ENCODE measurements at places on chromosomes 3 and 15.
A peak's percentile ranks its signal among the peaks of the same experiment; 100 is the strongest.

GRCh38 chr3:9422712-9423424, 25.5 kb downstream of the SETD5 start:
- H3K27me3 ChIP-seq, result no peaks in the 10 kb centered on the region
- no peak overlapping the region for H3K4me3 ChIP-seq
- no peaks in the 10 kb centered on the region for H3K36me3 ChIP-seq

GRCh38 chr3:72810659-72811434, 37.4 kb downstream of the SHQ1 start:
- peaks cover 2% of the 10 kb centered on the region for H3K4me1 ChIP-seq
- DNase-seq, result no peak
- H3K27me3 ChIP-seq, result no peaks in the 10 kb centered on the region
- no peak overlapping the region for H3K4me3 ChIP-seq

DNA sequence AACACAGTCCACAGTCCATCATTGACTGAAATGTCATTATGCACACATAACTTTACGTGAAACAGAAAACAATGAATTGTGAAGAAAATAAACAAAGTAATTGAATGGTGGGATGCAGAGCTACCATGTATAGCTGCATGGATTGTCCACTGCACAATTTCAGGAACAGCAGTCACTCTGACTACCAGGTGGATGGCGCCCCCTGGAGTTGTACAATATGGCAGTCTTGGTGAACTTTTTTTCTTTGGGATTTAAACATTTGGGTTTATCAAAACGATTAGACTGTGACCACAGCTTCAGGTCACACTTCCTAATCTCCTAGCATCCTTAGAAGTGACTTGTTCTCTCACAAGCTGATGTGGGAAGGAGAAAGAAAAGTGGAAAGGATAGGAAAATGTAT, 48.9 kb upstream of the TCF12 start:
- no peak overlapping the region for H3K27ac ChIP-seq
- no peaks in the 10 kb centered on the region for H3K27me3 ChIP-seq
- no peak overlapping the region for H3K4me3 ChIP-seq
- no peaks in the 10 kb centered on the region for H3K36me3 ChIP-seq
- DNase-seq, result no peak

- DNase-seq, result no peak
- peaks cover 3% of the 10 kb centered on the region for H3K27me3 ChIP-seq
- H3K27ac ChIP-seq, result no peak overlapping the region
- H3K36me3 ChIP-seq, result no peaks in the 10 kb centered on the region
- no peaks in the 10 kb centered on the region for H3K4me1 ChIP-seq
- no peak overlapping the region for H3K4me3 ChIP-seq
Observed at GRCh38 chr3:120394347-120394746, 45.2 kb upstream of the LRRC58 start.

GRCh38 chr3:127544192-127544802, 46.2 kb downstream of the TPRA1 start:
- peaks cover 19% of the 10 kb centered on the region for H3K27me3 ChIP-seq
- no peaks in the 10 kb centered on the region for H3K4me1 ChIP-seq
- H3K36me3 ChIP-seq, result no peaks in the 10 kb centered on the region
- no peak overlapping the region for H3K4me3 ChIP-seq
- peak; percentile 58 for DNase-seq

DNA sequence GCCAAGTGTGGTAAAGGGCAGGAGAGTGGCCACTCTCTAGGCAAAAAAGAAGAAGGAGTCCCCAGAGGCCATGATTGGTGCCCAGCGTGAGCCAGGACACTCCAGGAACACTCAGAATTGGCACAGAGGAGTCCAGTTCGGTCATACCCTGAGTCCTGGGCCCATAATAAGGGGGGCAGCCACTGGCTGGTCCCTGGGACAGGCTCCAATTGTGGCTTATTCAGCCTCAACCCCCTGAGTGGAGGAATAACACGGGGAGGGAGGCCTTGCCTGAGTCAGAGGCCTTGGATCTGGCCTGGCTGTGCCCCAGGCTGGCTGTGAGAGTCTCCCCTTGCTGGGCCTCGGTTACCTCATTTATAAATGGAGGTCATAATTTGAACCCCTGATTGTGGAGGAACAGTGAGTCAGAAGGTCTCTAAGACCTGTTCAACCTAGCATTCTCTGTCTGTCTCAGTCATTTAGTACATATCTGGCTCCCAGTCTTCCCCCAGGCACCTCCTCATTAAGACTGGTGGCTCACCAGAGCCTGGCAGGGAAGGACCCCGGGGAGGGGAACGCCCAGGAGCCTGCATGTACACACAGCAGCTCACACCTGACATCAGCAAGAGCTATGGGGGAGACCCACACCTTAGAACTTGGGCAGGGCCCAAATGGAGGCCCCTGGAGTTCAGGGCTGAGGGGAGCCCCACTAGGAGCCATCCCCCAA, 95.9 kb upstream of the ATP2B2 start:
- no peak overlapping the region for H3K27ac ChIP-seq
- DNase-seq, result no peak
- H3K4me1 ChIP-seq, result peaks cover 19% of the 10 kb centered on the region
- peaks cover 59% of the 10 kb centered on the region for H3K27me3 ChIP-seq
- no peaks in the 10 kb centered on the region for H3K36me3 ChIP-seq
- no peak overlapping the region for H3K4me3 ChIP-seq

DNA sequence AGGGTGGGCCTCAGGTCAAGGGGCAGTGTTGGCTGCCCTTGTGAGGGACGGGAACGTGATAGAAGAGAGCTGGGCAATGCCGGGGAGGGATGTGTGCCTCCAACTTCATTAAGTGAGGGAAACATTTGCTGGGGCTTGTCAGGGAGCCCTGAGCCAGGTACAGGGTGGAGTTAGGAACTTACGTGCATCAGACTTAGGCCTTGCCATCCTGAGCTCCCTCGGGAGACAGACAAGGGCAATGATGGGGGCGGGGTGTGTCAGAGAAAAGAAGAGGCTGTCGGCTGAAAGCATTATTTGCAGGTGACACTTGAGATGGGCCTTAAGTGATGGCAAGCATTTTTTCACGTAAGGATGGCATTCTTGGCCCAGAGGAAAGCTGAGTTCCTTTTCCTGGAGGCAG, 1.6 kb downstream of the FAM131A start:
- H3K27me3 ChIP-seq, result peaks cover 8% of the 10 kb centered on the region
- H3K4me3 ChIP-seq, result no peak overlapping the region
- H3K36me3 ChIP-seq, result peaks cover 9% of the 10 kb centered on the region
- H3K4me1 ChIP-seq, result peaks cover 6% of the 10 kb centered on the region

- no peaks in the 10 kb centered on the region for H3K27me3 ChIP-seq
- H3K4me3 ChIP-seq, result no peak overlapping the region
- H3K4me1 ChIP-seq, result no peaks in the 10 kb centered on the region
- DNase-seq, result no peak
- H3K27ac ChIP-seq, result no peak overlapping the region
Observed at GRCh38 chr3:114928989-114929640, 218.0 kb downstream of the ZBTB20 start.

DNA sequence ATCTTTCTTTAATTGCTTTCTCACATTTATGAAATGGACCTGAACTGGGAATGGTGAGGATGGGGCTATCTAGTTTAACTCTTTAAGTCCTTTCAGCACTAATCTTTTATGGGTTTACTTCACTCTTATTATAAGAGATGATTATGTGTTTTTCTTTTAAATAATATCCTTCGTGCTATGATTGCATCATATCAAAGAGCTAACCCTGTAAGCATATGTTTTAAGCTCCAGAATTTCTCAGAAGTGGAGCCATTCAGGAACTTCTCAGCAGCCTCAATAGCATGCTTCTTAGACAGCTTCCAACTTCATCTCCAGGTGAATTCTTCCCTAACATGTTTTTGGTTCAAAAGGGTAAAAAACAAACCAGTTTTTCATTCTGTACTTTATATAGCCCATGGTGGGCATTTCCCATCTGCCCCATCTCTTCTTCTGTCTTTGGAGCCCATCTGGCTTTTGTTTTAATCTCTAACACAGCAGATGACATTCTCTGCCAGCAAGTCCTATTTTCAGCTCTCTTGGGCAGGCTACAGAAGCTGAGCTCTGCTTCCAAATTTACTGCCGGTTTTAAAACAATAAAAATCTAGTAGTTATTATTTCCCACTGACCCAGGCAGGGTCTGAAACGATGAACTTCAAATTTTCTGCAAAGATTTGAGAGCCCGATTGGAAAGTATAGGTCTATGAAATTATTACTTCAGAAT, 26.8 kb upstream of the IL1RAP start:
- no peaks in the 10 kb centered on the region for H3K36me3 ChIP-seq
- no peak overlapping the region for H3K27ac ChIP-seq
- DNase-seq, result no peak
- H3K27me3 ChIP-seq, result peaks cover 7% of the 10 kb centered on the region
- H3K4me1 ChIP-seq, result no peaks in the 10 kb centered on the region

DNA sequence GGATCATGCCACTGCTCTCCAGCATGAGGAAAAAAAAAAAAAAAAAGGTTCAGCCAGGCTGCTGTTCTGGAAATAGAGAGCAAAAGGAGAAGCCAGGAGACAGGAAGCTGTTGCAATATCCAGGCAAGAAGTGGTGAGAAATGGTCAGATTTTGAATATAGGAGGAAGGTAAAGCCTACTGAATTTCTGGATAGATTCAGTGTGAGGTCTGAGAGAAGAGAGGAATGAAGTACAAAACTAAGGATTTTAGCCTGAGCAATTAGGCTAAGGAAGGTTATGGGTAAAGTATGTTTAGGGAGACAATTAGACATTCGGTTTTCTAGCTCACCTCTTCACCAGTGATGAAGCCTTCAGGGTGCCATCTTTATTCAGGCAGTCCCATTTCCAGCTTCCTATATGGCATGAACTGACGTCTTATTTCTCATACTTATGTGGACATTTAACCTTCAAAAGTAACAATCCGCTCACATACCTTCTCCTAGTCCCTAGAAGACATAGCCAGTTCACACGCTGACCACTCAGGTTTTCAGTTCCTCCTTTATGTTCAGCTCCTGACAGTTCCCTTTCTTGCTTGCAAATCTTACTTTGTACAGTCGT, 57.2 kb downstream of the KIF9 start:
- H3K4me3 ChIP-seq, result no peak overlapping the region
- no peaks in the 10 kb centered on the region for H3K4me1 ChIP-seq
- no peak for DNase-seq
- no peak overlapping the region for H3K27ac ChIP-seq
- no peaks in the 10 kb centered on the region for H3K27me3 ChIP-seq

DNA sequence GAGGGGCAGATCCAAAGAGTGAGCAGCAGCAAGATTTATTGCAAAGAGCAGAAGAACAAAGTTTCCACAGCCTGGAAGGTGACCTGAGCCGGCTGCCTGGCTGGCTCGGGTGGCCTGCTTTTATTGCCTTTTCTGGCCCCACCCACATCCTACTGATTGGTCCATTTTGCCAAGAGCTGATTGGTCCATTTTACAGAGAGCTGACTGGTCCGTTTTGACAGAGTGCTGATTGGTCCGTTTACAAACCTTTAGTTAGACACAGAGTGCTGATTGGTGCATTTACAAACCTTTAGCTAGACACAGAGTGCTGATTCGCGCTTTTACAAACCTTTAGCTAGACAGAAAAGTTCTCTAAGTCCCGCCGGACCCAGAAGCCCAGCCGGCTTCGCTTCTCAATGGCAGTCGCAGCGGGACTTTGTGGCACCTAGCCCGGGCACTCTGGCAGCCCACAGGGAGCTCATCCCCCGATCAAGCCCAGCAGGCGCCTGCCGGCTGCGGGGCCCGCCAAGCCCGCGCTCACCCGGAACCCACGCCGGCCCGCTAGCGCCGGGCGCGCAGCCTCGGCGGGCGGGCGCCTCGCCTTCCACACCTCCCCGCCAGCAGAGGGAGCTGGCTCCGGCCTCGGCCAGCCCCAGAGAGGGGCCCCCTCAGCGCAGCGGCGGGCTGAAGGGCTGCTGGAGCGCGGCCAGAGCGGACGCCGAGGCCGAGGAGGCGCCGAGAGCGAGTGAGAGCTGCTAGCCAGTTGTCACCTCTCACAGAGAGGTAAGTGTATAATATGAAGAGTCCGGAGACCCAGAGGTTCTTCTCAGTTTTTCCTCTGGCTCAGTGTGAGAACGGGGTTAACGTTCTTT, 339.2 kb downstream of the CHL1 start:
- DNase-seq, result no peak
- H3K36me3 ChIP-seq, result no peaks in the 10 kb centered on the region
- no peaks in the 10 kb centered on the region for H3K4me1 ChIP-seq
- no peak overlapping the region for H3K4me3 ChIP-seq
- H3K27me3 ChIP-seq, result no peaks in the 10 kb centered on the region
- H3K27ac ChIP-seq, result no peak overlapping the region

- H3K27me3 ChIP-seq, result no peaks in the 10 kb centered on the region
- no peak for DNase-seq
- H3K4me1 ChIP-seq, result no peaks in the 10 kb centered on the region
- H3K4me3 ChIP-seq, result no peak overlapping the region
- H3K27ac ChIP-seq, result no peak overlapping the region
- H3K36me3 ChIP-seq, result no peaks in the 10 kb centered on the region
Observed at GRCh38 chr3:79285871-79286270, 481.9 kb downstream of the ROBO1 start.

DNA sequence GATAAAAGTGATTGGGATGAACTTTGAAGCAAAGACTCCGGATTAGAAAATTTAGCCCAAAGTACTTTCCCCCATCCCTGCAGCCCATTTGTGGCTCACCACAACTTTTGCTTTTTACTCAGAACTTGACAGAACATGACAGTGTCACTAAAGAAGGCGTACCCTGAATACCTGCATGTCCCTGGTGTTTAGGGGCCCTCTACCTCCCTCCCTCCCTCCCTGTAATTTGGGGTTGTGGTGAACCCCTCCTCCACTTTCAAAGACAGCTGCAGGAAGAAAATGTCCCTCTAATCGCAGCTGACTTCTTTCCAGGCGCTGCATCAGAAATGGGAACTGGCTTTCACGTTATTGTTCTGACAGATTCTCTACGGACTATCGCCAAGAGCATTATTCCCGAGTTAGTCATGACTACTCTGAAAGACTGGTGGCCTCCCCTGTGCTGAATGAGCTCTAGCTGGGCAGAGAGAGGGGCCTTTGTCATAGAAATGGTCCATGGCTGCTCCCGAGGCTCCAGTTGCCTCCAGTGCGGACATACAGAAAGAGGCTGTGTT, 93.2 kb upstream of the ARHGEF3 start:
- peaks cover 9% of the 10 kb centered on the region for H3K36me3 ChIP-seq
- DNase-seq, result no peak
- no peak overlapping the region for H3K4me3 ChIP-seq
- H3K4me1 ChIP-seq, result peaks cover 33% of the 10 kb centered on the region

- H3K27ac ChIP-seq, result no peak overlapping the region
- H3K36me3 ChIP-seq, result no peaks in the 10 kb centered on the region
- no peaks in the 10 kb centered on the region for H3K27me3 ChIP-seq
Observed at GRCh38 chr3:7669641-7670040, 808.7 kb downstream of the GRM7 start.

Data from T-cell (primary cell).